Naive thymus-derived CD4-positive, alpha-beta T cell (primary cell): ENCODE measurements at places on chromosomes 12 and 14.

GRCh38 chr12:40551466-40551865 lies 140.8 kb upstream of the CNTN1 start:
- no peak for DNase-seq

DNA sequence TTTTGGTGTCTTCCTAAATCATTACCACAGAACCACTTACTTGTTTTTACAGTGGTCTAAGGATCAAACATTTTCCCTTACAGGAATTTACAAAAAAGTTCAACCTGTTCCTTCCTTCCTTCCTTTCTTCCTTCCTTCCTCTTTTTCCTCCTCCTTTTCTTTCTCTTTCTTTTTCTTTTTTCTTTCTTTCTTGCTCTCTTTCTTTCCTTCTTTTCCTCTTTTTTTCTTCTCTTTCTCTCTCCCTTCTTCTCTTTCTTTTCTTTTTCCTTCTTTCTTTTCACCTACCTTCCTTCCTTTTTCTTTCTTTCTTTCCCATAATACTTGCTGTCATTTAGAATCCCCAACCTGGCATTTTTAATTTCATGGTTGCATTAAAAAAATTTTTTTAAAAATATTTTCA lies 59.2 kb upstream of the PPP4R3A start:
- no peak for DNase-seq

- DNase-seq, result no peak
These were observed 135.5 kb upstream of the CDKN3 start for GRCh38 chr14:54261283-54261682.

DNA sequence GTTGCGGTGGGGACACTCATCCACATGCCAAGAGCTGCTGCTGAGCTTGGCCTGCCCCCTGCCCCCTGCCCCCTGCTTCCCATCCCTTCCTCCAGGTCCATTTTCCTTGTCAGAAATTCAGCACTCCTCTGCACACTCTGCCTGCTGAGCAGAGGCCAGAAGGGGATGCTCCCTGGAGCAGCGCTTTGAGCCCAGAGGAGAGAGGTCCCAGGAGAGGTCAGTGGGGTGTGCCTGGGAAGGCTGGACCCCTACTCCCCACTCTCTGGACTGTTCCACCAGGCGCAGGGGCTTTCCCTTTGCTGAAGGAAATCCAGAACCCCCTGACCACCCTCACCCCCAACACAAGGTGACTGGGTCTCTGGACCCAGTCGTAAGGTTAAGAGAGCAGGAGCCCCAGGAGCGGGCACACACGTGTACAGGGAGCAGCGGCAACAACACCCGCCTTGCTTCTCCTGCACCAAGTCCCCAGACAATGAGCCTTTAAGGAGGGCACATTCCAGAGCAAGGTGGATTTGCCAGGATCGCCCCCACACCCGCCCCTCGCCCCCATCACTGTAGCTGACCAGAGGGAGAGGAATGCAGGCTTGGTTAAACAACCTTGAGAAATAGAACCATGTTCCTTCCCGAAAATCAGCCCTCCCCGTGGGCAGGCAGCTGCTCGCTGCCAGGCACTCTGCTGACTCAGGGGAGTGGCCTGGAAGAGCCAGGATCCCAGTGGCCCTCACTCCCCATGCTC lies 30.7 kb downstream of the ISCA2 start:
- no peak for DNase-seq

- no peak for DNase-seq
These were observed 13.8 kb downstream of the ASCL1 start for GRCh38 chr12:102971227-102971626.

DNA sequence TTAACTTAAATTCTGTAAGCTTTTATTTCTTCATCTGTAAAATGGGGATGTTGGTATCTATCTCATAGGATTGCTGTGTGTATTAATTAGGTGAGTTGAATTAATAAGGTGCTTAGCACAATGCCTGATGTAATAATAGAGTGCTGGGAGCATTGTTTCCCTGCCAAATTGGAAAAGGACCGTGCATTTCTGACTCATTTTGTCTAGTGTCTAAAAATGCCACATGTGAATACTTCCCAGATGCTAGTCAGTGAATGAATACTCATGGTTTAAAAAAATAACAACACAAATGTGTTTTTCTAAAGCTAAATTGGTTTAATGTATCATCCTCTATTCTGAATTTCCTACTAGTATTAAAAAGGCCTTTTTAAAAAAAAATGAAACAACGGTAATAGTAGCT lies 45.4 kb upstream of the NEDD1 start:
- no peak for DNase-seq

DNA sequence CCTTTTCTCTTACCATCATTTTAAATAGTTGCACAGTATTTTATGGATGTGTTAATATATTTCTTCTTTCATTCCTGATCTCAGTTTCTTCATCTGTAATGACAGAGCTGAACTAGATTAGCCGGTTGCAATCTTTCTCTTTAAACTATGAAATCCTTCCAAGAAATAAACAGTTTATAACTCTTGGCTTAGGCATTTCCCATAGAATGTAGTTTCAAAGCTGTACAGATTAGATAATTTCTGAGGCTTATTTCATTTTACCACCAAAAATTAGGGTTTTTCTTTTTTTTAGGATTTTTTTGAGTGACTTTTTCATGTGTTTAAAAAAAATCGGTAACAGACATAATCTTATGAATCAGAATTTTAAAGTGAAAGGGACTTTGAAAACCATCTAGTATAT lies 144.0 kb downstream of the RAD51B start:
- DNase-seq, result no peak

GRCh38 chr12:43159506-43159905 lies 392.5 kb downstream of the ADAMTS20 start:
- DNase-seq, result no peak

GRCh38 chr14:35632676-35633075 lies 98.7 kb downstream of the INSM2 start:
- DNase-seq, result no peak

DNA sequence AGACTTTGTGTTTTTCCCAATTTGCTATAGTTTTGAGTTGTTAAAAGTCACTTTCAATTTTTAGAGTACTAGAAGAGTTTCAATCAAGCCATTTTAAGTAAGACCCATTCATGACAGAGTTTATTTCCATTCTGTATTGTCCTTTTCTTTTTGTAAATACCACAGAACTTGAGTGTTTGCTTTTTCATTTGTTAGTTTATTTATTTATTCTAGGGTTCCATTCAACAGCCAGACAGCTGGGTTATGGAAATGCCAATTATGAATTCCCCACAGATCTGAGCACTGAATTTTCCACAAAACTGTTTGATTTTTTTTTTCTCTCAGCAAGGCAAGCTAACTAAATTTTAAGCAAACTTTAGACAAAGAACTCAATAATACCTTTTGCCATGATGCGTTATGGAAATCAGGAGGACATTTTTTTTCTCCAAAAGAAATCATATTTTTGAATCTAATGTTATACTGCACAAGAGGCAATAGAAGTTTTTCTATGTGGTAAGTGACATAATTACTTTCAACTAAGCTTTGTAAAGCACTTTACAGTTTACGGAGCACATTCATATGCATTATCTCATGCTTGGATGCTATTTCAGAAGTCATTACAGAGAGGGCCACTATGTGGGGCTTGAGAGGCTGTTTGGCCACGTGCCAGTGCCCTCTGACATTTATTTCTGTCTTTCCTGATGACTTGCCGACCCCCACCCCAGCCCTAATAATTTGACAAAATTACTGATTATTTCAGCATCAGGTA lies 181.5 kb downstream of the VRK1 start:
- no peak for DNase-seq

DNA sequence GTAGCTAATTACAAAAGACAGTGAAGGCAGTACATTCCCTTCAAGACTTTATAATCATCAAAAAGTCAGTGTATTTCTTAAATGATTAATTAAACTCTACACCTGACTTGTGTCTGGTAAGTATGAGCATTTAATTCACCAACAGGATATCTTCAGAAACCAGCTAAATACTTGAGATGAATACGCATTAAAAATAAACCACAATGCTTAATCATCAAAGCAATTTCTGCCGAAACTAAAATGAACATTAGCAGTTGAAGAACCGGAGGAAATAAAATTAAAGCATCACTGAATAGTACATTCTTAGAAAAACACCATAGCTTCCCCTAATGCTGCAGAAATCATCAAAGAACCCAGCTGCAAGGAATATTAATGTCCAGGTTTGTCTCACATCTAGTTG lies 32.7 kb downstream of the SLC25A21 start:
- no peak for DNase-seq

DNA sequence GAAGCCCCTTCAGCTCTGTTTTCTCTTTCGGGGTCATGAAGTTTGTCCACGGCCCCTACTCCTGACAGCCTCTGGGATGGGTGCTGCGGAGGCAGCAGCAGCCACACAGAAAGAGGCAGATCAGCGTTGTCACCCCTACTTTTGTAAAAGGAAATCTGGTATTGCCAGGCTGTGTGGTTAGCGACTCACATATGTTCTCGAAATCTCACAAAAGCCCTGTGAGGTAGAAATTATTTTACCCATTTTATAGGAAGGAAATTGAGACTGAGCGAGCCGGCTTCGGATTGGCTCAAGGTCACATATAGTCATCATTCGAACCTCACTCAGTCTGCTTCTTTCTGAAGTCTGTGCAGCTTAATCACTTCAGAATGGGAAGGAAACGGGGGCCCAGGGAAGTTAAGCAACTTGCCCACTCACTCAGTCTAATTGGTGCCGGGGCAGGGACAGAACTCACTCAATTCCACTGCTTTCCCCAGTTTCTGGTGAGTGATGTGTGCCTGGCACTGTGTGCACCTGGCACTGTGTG lies 1.1 kb upstream of the CKAP4 start:
- peak; percentile 62 for DNase-seq

GRCh38 chr12:13079440-13079906 lies 24.0 kb downstream of the GSG1 start:
- no peak for DNase-seq

GRCh38 chr12:80829767-80830166 lies 108.0 kb downstream of the LIN7A start:
- DNase-seq, result no peak

DNA sequence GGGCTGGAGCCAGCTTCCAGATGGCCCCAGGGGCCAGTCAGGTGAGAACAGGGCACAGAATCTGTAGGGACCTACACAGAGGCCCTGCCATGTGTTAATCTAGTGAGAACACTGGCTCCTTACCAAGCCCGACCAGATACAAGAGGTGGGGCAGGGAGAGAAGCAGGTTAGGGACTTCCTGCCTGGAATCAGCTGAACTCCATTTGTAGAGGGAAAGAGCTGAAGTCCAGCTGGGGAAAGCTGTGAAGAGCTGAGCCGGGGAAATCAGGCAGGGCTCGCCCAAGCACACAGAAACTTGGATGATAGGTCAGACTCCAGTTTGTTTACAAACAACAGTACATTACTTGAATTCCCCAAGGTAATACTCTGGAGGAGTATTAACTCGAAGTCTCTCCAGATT lies 46.7 kb downstream of the PTGER2 start:
- DNase-seq, result no peak

DNA sequence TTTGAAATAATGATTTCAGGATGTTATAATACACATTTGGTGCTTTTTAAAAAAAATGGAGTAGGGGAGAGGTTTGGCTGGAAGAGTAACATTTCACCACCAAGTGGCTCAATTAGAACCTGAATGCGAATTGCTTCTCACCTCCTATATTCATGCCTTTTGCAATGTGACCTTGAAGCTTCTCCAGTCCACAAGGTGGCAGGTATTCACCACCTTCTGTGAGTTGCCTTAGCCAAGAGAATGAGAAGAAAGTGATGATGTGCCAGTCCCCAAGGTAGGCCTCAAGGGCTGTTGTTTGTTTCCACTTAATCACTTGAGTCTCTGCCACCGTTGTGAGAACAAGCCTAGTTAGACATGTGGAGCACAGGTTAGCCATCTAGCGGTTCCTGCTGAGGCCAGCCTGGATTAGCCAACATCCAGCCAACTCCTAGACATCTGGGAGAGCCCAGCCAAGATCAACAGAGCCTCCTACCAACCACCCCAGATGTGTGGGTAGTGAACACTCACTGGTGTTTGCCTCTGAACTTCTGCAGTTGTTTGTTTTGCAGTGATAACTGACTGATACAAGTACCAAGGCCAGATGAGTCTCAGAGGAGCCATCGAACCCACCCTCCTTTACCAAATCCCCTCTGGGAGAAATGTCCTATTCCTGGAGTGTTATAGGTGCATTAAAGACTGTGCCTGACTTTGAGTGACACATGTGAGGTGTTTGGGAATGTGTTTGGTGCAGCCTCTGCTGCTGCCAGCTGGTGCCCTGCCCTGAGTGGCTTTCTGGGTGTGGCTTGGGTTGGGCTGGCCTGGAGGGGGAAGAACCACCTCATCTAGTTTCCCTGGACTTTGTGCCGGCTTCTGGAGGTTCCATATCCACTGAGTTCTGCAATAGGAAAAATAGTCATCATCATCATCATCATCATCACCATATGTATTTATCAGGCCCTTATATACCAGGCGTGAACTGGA lies 132.5 kb upstream of the RFLNA start:
- no peak for DNase-seq

- DNase-seq, result no peak
These were observed 83.0 kb upstream of the CCND2 start for GRCh38 chr12:4190366-4191063.

GRCh38 chr14:68811171-68811570 lies 18.3 kb upstream of the ZFP36L1 start:
- DNase-seq, result no peak

- DNase-seq, result no peak
These were observed 485.8 kb downstream of the VRK1 start for GRCh38 chr14:97283005-97283403.

GRCh38 chr12:109844983-109845823 lies 12.0 kb upstream of the TRPV4 start:
- peak; percentile 78 for DNase-seq

DNA sequence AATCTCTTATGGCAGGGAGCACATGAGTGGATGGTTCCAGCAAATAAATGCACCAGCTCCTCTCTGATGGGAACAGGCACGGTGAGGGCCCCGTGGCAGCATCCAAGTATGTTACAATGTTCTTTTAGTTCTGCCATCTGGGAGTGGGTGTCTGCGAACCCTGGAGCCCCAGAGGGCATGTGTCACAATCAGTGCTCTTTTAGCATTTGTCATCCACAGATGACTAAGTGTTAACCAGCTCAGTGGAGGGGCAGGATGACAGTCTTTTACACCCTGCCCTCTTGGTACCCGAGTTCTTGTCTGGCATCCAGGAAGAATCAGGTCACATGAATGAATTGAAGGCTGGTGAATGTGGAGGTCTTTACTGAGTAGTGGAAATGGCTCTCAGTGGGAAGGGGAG lies 560.4 kb upstream of the FLRT2 start:
- no peak for DNase-seq

DNA sequence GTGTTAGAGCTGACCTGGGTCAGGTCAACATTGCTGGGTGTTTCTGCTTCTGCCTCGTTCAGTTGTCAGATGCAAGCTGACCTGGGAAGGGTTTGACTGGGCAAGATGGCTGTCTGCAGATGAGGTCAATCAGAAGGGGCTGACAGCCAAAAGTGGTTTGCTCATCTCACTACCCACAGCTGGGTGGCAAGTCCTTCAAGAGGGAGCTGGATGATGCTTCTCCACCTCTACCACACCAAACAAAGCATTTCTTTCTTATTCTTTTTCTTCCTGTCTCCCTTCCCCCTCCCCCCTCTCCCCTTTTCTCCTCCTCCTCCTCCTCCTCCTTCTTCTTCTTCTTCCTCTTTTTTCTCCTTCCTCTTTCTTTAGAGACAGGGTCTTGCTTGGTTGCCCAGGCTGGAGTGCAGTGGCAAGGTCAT lies 268.2 kb upstream of the PLEKHG7 start:
- DNase-seq, result no peak
